Activated naive CD8-positive, alpha-beta T cell treated with anti-CD3 and anti-CD28 coated beads, Interleukin-2, amount 50 U/mL, for 16 hours (primary cell): ENCODE measurements at places on chromosomes 4 and X.

DNA sequence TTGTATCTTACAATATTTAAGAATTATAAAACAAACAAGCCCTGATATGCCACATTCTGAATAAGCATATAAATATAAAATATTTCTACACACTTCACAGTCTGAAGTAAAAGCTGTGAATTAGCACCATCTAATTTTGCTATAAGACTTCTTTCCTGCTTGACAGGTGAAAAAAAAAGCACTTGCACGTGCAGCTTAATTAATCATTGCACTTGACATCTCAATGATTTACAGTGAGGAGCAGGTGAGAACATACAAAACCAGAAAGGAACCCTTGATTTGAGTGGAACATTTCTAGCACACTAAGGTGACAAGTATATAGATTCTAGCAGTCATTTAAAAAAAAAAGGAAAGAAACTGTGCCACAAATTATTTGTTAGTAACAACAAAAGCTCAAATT, 47.9 kb downstream of the CHIC2 start:
- DNase-seq: no peak

DNA sequence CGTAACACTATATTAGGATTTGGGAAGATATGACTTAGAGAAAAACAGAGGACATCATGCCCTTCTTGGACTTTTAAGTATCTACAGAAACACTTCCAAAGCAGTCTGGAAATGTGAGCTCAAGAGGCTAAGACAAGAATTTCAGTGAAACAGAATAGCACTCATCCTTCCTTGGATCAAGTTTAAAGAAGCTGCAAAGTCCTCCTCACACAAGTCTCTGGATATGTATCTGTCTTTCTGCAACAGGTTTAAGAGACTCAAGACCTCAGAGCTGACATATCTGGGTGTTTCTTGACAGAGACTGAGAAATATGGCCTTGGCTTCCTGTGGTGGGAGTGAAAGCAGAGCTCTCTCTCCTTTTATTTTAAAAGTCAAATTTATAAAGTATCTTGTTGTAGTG, 82.5 kb upstream of the GIMD1 start:
- no peak for DNase-seq

DNA sequence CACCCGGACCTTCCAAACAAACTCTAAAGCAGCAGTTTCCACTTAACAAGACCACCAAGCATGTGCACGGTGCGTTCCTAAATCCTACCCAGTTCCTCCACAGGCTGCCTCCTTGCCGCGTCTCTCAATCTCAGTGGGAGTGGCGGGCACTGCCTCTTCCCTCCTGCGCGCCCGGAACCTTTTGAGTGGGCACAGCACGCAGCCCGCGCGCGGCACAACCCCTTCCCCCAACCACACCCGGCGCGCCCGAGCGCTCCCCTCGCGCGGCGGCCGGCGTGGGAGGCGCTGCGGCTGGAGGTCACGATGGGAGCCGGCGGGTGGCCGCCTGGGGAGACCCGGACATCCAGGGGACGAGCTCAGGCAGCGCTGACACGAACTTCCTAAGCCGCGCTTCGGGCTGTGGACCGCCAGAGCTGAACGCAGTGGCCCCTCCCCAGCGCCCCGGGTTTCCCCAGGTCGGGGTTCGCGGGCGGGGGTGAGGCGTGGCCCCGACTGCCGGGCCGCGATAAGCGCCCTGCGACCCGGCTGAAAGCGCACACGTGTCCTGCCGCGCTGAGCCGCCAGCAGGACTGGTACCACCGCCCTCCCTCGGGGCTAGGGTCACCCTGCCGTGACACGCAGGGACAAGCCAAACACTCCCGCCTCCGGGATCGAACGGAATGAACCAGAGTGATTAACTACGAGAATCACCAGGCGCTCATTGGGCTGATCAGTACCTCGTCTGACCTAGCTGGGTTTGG, at the start of gene ABCG2:
Gene ABCG2 (minus strand): TSS at position 151 of the 740 bp plus-strand sequence. CDS start 18,644 bp downstream, outside the sequence.
- no peak for DNase-seq

GRCh38 chr4:188005561-188005960, 10.0 kb downstream of the ZFP42 start:
- DNase-seq: no peak

DNA sequence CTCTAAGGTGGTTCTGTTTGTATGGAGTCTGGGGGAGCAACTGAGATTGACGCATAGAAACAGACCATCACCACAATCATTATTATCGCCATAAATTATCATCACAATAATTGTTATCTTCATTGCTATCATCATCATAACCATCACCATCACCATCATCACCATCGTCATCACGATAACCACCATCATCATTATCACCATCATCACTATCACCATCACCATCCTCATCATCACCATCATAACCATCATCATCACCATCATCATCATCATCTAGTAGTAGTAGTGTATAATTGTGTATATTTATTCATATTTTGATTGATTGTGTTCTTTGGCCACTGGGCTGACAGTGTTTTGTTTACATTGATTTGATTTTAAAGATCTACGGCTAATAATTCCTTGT, 95.7 kb downstream of the NLGN4X start:
- no peak for DNase-seq

DNA sequence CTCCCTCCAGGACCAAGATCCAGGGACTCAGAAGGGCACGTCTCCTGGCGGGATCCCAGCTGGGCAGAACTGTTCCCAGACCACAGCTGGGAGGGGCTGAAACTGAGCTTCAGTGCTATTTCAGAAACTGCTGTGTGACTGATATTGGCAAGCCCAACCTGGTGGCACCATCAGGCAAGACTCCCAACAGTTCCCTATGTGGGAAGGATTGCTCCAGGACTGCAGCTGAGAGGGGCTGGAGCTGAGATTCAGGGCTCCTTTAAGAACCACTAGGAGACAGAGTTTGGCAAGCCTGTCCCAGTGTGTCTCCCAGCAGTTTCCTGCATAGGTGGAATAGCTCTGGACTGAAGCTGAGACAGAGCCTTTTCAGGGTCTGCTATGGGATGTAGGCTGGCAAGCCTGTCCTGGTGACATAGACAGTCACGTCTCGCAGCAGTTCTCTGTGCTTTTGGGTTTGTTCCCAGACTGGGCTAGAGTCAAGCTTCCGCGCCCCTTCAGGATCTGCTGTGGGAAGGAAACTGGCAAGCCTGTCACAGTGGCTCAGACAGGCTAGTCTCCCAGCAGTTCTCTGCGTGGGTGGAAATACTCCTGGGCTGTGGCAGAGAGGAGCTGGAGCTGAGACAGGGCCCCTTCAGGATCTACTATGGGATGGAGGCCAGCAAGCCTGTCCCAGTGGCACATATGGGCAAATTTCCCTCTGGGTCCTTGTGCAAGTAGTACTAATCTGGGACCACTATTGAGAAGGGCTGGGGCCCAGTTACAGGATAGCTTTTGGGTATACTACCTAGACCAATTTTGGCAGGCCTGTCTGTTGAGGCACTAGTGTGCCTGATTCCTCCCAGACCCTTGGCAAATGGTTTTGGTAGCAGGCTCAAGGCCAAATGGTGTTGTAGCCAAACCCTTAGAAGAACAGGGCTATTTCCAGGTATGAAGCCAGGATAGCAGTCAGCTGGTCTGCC, 20.2 kb upstream of the MED14 start:
- DNase-seq: no peak

- DNase-seq: no peak
These were observed 1291.0 kb downstream of the ARAP2 start for GRCh38 chr4:34953145-34953799.

- no peak for DNase-seq
These were observed 17.8 kb upstream of the CPEB2 start for GRCh38 chr4:14984448-14984847.

DNA sequence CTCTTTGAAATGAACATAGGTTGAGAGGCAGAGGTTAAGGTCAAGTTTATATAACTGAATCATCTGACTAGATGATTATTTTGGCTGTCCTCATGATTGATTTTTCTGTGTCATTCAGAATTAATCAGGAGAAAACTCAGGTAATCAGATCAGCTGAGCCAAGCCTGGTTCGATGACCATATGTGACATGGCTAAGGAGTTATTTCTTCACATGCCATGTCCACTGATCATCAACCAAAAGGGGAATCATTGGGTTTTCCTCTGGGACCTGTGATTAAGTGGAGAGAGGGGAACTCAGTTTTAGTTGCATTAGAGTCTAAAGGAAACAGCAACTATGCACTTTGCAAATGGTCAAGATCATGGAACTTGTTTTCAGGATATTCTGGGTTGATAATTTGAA, 20.3 kb upstream of the PACRGL start:
- no peak for DNase-seq
